ENCODE measurements at places on chromosomes 7 and 10.
A peak's percentile ranks its signal among the peaks of the same experiment; 100 is the strongest.

GRCh38 chr10:119691726-119692125 lies 34.1 kb upstream of the INPP5F start:
- no peak for DNase-seq

DNA sequence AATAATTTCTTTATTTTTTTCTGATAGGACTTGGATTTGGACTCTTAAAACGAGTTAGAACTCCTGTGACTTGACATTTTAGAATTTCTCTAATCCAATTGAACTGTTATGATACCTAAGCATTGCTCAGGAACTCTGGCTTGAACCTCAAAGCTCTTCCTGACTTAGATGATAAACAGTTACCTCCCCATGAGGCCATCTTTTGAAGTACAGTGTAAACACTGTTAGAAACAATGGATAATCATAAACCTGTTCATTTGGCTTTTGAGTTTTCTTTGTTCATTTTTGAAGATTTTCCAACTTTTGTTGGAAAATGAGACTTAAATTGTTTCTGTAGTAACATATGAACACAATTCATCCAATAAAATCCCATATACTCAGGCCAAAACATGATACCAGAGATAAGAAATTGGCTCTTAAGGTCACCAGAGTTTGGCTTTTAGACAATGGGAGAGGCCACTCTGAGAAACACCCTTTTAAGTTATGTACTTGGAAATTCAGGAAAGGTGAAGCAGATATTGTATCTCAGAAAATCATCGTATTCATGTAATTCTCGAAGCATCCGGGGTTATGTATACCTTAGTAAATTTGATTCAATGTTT lies 59.6 kb downstream of the RUNDC3B start:
- DNase-seq: no peak

- no peak for DNase-seq
These were observed at the start of gene ZNF853 for GRCh38 chr7:6614953-6615722. ZNF853 (plus strand) TSS chr7:6615610; CDS start chr7:6616175, 565 bp downstream.

GRCh38 chr10:472241-472910 lies 217.1 kb downstream of the DIP2C start:
- DNase-seq: no peak

GRCh38 chr7:37920849-37921805 lies 687 bp downstream of the EPDR1 start:
- peak; percentile 59 for DNase-seq

GRCh38 chr7:132298790-132299189 lies 277.5 kb downstream of the PLXNA4 start:
- DNase-seq: peak; percentile 85

GRCh38 chr7:91276909-91277308 lies 12.7 kb downstream of the FZD1 start:
- no peak for DNase-seq

GRCh38 chr7:94048755-94049154 lies 44.6 kb upstream of the BET1 start:
- no peak for DNase-seq

GRCh38 chr7:159099711-159100231 lies 44.9 kb downstream of the VIPR2 start:
- no peak for DNase-seq

DNA sequence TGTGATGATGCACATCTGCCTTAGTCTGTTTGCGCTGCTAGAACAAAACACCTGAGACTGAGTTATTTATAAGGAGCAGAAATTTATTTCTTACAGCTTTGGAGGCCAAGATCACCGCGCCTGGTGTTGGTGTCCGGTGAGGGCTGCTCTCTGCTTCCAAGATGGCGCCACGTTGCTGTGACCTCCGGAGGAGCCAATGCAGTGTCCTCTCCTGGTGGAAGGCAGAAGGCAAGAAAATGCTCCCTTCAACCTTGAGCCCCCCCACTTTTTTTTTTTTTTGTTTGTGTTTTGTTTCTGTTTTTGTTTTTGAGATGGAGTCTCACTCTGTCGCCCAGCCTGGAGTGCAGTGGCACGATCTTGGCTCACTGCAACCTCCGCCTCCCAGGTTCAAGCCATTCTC lies 16.0 kb upstream of the ACTR3B start:
- DNase-seq: no peak
